ENCODE measurements at places on chromosomes 1 and 21.
A peak's percentile ranks its signal among the peaks of the same experiment; 100 is the strongest.

- peak overlapping the region; percentile 99 for H3K27ac ChIP-seq
- H3K36me3 ChIP-seq: no peaks in the 10 kb centered on the region
- no peak for DNase-seq
- H3K4me3 ChIP-seq: peak overlapping the region; percentile 83
Observed at GRCh38 chr1:112618114-112618720, 724 bp downstream of the ST7L start.

DNA sequence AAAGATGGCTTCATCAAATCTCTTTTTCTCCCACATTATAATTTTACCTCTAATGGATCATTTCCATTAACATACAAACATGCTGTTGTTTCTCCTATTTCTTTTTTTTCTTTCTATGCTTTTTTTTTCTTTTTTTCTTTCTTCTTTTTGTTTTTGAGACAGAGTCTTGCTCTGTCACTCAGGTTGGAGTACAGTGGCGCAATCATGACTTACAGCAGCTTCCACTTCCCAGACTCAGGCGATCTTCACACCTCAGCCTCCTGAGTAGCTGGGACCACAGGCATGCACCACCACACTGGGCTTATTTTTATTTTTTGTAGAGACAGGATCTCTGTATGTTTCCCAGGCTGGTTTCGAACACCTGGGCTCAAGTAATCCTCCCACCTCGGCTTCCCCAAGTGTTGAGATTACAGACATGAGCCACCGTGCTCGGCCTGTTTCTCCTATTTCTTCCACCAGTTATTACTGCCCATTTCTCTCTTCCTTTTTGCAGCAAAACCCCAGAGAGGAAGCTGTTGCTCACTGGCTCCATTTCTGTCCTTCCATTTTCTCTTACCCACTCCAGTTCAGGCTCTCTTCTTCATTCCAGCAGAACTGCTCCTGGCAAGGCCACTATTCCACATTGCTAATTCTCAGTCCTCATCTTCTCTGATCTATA lies 32.1 kb upstream of the OPRD1 start:
- H3K27me3 ChIP-seq: no peaks in the 10 kb centered on the region
- H3K4me1 ChIP-seq: no peaks in the 10 kb centered on the region
- H3K27ac ChIP-seq: no peak overlapping the region
- no peak overlapping the region for H3K4me3 ChIP-seq
- H3K36me3 ChIP-seq: no peaks in the 10 kb centered on the region
- no peak for DNase-seq

DNA sequence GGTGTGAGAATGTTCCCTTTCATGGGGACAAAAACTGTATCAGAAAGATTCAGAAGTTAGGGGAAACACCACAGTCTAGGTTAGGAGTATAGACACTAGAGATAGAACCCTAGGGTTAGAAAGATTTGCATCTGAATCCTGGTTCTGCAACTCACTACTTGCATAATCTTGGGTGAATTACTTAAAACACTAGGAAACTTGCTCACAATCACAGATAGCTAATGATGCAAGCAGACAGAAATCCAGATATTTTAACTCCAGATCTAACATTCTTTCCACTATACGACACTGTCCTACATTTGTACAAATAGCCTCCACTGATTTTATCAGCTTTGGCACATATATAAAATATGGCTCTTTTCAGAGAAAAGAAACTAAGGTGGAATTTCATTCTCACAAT lies 30.8 kb upstream of the GLIS1 start:
- H3K27ac ChIP-seq: no peak overlapping the region
- H3K36me3 ChIP-seq: no peaks in the 10 kb centered on the region
- H3K4me1 ChIP-seq: no peaks in the 10 kb centered on the region
- DNase-seq: no peak
- no peak overlapping the region for H3K4me3 ChIP-seq

- no peaks in the 10 kb centered on the region for H3K4me1 ChIP-seq
- H3K36me3 ChIP-seq: no peaks in the 10 kb centered on the region
- no peak overlapping the region for H3K4me3 ChIP-seq
- H3K27ac ChIP-seq: no peak overlapping the region
- no peaks in the 10 kb centered on the region for H3K27me3 ChIP-seq
Observed at GRCh38 chr21:31801551-31802219, 69.8 kb upstream of the SCAF4 start.

- no peaks in the 10 kb centered on the region for H3K27me3 ChIP-seq
- H3K36me3 ChIP-seq: no peaks in the 10 kb centered on the region
- no peak overlapping the region for H3K4me3 ChIP-seq
- H3K4me1 ChIP-seq: no peaks in the 10 kb centered on the region
- no peak overlapping the region for H3K27ac ChIP-seq
Observed at GRCh38 chr1:68953311-68953710, 456.4 kb upstream of the DEPDC1 start.
